ENCODE measurements at places on chromosomes 3 and 15.

GRCh38 chr3:56125358-56126005, 342.8 kb downstream of the ERC2 start:
- no peak for DNase-seq

DNA sequence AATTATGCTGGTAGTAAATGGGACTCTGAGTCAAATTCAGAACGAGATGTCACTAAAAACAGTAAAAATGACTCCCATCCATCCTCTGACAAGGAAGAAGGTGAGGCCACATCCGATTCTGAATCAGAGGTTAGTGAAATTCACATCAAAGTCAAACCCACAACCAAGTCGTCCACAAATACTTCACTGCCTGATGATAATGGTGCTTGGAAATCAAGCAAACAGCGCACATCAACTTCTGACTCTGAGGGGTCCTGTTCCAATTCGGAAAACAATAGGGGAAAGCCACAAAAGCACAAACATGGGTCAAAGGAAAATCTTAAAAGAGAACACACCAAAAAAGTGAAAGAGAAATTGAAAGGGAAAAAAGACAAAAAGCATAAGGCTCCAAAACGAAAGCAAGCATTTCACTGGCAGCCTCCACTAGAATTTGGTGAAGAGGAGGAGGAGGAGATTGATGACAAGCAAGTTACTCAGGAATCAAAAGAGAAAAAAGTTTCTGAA, 15.1 kb upstream of the ZBTB47 start:
- DNase-seq, result no peak

DNA sequence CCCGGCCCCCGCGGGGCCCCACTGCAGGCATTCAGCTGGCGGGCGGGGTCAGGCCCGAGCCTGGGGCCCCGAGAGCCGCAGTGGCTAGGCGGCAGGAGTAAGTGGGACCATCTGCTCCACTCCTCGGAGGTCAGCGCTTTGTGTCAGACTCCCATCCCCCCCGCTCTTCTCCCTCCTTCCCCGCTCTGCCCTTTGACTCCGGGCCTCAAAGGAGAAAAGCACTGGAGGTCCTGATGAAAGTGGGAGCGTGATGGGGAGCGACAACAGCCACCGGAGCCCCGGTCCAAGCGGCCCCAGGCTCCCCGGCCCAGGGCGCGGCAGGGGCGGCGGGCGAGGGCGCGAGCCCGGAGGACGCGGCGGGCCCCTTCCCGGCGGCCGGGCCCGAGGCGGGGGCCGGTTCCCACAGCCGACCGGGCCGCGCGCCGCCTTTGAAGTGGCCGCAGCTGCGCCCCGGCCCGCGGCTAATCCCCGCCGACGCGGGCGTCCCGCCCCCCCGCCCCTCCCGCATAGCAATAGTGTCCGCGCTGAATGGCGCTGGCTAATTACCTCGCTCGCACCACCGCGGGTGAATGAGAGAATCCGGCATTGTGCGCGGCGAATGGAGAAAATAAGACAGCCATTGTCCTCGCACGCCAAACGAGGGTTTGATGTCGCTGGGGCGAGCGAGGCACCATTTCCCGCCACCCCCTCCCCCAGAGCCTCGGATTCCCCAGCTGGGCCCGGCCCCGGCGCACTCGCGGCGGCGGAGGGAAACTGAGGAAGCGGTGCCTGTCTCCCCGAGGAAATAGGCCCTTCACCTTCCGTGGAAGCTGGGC, 22.4 kb downstream of the IGDCC3 start:
- DNase-seq, result no peak

DNA sequence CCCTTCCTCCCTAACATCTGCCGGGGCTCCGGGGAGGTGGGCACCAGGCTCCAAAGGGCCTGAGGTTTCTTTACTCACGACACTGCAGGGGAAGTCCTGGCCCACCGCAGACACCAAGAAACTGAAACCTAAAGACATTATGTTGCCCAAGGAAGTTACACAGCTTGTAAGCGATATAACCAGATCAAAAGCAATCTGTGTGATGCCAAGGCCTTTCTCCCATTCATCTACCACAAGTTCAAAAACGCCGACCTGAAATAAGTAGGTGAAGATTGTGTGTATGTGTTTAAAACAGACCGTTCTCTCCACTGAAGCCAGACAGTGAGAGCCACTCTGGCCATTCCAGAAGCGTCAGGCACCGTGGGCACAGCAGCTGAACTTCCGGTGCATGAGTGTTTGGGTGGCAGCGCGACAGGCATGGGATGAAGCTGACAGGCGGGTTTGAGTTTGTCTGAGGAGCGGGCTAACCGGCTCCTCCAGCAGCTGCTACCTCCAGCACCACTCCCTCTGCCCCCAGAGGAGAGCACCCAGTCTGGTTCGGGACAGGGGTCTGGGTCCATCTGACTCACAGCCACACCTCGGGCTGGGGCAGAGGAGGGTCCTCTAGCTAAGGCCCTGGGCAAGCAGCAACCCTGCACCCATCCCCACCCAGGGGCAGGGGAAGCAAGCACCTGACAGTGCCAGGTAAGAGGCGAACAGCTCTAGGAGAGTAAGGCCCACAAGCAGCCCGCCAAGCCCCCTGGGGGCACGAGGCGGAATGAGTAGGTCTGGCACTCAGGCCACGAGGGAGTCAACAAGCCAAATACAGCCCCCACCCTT, 1.3 kb downstream of the TNK2 start:
- peak; percentile 69 for DNase-seq

DNA sequence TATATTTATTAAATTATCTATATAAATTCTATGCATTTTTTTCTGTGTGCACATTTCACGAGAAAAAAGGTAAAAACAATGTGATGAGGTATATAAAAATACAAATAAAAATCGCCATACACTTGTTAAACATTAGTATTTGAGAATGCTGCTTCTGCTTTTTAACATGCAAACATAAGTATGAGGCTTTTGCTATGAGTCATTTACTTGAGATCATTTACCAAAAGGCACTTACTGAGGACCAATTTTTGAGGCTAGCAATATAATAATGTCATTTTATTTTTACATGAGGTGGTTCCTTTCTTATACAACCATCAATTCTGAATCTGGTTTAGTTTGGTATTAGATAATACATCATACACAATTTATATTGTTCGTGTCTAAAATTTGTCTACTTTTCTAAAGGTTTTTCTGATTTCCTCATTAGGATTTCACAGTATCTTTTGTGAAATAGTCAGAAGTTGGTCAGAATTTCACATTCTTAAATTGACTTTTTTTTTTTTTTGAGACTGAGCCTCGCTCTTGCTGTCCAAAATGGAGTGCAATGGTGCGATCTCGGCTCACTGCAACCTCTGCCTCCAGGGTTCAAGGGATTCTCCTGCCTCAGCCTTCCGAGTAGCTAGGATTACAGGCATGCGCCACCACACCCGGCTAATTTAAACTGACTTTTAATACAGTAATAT, 25.6 kb downstream of the DCUN1D1 start:
- no peak for DNase-seq

DNA sequence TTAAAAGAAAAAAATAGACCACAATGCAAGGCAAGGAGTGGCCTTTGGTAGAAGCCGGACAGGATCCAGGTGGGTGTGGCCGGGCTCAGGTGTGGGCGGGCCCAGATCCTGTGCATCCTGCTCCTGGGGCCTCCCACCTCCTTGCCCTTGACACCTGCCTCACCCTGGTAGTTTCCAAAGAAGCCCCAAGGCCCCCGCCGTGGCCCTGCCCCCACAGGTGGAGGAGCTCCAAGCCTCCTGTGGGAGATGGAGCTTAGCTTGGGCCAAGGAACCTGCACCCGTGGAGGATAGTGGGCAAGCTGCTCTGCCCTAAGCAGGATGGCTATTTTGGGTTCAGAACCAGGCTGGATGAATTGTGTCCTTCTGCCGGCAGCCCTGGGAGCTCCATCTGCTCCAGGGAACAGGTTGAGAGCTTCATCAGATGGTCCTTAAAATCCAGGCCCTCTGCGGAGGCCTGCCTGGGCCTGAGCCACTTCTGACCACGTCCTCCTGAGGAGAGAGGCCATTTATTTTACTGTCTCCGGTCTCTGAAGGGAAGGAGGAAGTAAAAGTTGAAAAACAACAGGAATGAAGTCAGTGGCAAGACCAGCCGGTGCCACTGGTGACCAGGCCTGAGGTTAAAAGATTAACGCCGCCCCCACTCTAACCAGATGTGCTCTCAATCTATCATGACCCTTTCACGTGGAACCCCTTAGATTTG, 53.9 kb upstream of the KLF13 start:
- no peak for DNase-seq

- DNase-seq, result no peak
These were observed 112.1 kb downstream of the LRRK1 start for GRCh38 chr15:101031213-101031612.

GRCh38 chr15:75733761-75734651, 21.4 kb upstream of the CSPG4 start:
- no peak for DNase-seq

- DNase-seq, result no peak
These were observed 9.7 kb downstream of the NCBP2 start for GRCh38 chr3:196932600-196932999.

- DNase-seq, result no peak
These were observed 36.5 kb downstream of the BOC start for GRCh38 chr3:113247675-113248458.

- DNase-seq, result no peak
These were observed 118.2 kb downstream of the GADL1 start for GRCh38 chr3:30776186-30776815.

GRCh38 chr3:11407644-11408043, 135.4 kb downstream of the ATG7 start:
- no peak for DNase-seq

GRCh38 chr3:37116998-37117397, 57.4 kb downstream of the LRRFIP2 start:
- DNase-seq, result no peak

DNA sequence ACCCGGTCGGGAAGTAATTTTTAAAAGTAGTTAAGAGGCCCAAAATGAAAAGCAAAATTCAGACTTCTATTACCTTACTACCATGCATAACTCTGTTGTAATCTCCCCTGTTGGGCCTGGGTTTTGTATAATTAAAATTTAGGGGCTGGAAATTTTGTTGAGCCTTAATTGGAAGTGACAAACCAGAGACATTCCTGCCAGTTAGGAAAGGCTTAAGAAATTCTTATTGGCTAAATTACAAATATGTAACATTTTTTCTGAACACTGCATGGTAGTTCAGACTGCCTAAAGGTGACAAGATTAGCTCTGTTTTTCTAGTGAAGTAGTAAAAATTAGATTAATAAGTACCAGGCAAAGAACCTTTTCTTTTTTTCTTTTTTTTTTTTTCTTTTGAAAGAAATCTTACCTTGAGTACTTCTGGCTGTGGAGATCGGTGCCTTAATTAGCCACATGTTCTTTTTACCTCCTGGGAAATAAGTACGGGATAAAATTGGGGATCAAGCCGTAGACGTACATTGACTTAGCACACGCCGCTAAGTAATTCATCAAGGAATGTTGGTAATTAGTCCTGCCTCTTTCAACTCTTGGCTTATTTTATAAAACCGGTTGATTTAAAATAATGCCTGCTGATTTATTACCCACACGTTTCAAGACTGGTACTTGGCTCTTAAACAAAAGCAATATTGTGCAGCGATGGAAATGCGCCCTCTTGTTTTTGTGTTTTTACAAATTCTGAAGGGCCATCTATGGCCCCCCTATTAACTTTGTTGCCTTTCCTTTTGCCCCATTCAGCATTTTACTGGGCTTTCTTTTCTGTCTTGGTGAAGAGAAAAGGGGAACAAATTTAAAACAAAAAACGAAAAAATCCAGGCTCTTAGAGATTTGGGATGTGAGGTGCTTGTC, 111.2 kb upstream of the SAMMSON start:
- DNase-seq, result no peak

DNA sequence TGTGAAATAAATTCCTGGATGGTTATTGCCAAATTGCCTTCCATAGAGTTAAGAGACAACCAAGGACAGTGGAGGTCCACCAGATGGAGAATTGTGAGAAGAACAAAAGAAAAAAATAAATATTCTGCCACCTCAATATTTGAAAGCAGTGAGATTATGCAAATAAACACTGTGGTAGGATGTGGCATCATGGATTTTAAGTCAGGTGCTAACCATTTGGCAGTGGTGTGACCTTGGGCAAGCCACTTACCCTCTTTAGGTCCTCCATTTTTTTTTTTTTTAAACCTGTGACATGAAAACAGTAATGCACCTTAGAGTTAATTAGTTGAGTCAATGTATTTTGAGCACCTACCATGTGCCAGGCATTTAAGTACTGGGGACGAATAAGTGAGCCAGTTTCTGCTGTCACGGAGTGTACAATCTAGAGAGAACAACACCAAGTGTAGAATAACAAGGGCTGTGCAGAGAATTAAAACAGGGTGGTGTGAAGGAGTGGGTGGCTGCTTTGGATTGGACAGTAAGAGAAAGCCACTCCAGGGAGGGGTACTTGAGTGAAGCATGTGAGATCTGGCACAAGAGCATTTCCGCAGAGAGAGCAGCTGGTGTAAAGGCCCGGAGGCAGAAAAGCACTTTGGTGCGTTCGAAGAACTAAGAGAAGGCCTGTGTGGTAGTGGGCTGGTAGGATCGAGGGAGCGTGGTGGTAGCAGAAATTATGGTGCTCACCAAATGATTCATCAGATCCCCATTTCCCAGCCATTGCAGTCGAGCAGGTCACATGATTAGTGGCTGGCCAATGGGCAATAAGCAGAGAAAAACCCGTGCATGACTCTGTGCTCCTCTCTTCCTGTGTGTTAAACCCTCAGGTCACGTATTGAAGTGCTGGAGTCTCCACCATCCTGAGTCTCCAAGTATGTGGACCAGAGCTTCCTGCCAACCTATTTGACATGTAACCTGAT, 39.2 kb downstream of the CCK start:
- peak; percentile 66 for DNase-seq

DNA sequence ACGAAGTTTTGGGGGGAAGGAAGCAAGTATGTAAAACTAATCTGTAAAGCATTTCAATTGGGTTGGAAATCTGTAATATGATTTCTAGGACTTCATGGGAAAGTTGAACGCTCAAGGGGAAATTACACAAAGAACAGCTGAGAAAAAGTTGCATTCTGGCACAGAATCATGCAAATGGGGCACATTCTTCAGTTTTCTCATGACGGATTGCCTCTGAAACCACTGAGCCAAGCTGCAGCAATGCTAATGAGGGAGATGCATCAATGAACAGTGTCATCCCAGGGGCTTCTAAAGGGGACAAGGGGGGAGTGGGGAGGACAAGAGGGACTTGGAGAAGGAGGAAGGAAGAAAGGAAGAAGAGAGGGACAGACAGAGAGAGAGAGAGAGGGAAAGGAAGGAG, 291.4 kb upstream of the ATP11B start:
- DNase-seq, result no peak

DNA sequence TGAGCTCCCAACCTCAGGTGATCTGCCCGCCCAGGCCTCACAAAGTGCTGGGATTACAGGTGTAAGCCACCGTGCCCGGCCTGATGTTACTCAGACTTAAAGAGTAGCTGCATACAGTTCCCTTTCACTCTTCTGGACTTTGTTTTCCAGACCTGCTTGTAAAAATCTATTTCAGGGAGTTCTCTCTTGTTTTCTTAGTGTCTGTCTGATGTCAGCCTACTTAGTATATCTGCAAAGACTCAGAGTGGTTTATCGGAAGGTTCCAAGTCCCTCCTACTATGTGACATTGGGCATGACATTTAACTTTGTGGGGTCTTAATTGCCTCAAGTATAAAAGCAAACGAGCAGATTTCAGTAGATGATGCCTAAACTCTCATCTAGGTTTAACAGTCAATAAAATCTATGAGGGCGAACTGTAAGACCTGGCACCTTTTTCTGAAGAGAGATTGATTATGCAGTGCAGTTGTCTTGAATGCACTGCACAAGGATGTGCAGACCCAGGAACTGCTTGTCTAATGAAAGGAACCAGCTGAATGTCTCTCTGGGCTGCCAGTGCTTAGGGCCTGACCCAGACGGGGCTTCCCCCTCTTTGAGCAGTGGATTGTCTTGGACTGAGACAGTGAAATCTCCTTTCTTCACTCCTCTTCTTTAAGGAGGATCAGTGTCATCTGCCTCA, 301.4 kb downstream of the PTPRG start:
- no peak for DNase-seq
